ENCODE measurements at places on chromosomes 2 and 18.

GRCh38 chr18:23565916-23566547 lies 20.3 kb downstream of the NPC1 start:
- no peak for DNase-seq

DNA sequence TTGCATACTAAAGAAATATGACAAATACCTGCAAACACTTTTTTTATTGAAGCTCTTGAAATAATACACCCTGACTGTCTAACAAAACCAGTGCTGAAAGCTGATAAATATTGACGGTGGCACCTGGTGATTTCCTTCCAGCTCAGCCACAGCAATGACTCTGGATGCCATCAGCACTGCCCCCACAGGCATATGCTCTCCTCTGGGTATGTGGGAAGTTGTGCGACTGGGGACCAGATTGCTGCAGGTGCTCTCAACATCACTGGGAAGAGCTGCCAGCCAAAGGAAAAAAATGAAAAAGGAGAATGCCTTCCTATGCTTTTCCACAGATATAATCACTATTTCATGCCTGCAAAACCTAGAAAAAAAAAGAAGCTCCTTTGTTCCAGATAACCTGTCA lies 141.5 kb downstream of the PIGN start:
- no peak for DNase-seq

DNA sequence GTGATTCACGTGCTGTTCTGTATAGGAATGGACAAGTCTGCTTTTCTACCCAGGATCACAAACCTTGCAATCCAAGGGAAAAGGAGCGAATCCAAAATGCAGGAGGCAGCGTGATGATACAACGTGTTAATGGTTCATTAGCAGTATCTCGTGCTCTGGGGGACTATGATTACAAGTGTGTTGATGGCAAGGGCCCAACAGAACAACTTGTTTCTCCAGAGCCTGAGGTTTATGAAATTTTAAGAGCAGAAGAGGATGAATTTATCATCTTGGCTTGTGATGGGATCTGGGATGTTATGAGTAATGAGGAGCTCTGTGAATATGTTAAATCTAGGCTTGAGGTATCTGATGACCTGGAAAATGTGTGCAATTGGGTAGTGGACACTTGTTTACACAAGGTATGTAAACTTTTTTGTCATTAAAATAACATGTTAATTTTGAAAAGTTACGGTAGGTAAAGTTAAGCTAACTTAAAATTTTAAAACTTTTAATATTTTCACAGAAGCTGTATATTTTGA lies 33.0 kb downstream of the PPM1B start:
- DNase-seq, result no peak

GRCh38 chr2:36387258-36387916 lies 31.8 kb downstream of the CRIM1 start:
- DNase-seq, result no peak

- DNase-seq, result no peak
Measured at GRCh38 chr2:170276925-170277629, 99.1 kb downstream of the MYO3B start.

- DNase-seq, result no peak
Measured at GRCh38 chr18:43578706-43579105, 301.4 kb upstream of the SYT4 start.

DNA sequence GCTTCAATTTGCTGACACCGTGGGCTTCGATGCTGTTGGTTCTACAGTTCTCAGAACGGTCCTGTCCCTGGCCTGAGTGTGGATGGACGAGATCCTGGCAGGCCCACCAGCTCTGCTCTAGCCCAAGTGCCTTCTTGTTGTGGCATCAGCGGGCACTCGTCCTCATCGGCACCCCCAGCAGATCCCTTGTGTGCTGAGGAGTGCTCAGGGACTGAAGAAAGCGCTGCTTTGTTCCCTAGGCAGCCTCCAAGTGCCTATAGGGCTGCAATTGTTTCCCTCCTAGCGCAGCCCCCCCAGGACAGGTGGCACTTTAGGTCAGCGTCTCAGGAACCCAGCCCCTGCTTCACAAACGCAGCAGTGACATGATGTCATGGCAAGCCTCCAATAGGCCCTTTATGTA lies 217.7 kb downstream of the AGAP1 start:
- no peak for DNase-seq

- no peak for DNase-seq
Measured at GRCh38 chr18:76838182-76838581, 15.8 kb downstream of the ZNF236 start.

GRCh38 chr18:36711014-36711725 lies 117.6 kb downstream of the TPGS2 start:
- DNase-seq, result no peak

GRCh38 chr2:3329491-3329890 lies 48.1 kb downstream of the EIPR1 start:
- no peak for DNase-seq

- no peak for DNase-seq
Measured at GRCh38 chr2:207491086-207491485, 38.7 kb upstream of the CREB1 start.

- peak; percentile 53 for DNase-seq
Measured at GRCh38 chr2:215920244-215921100, 92.9 kb downstream of the MREG start.

- DNase-seq, result no peak
Measured at GRCh38 chr18:2173486-2173885, 397.8 kb downstream of the METTL4 start.

- DNase-seq, result no peak
Measured at GRCh38 chr18:34031810-34032209, 192.9 kb downstream of the NOL4 start.

- DNase-seq, result no peak
Measured at GRCh38 chr2:233233618-233234230, 17.7 kb upstream of the ATG16L1 start.

DNA sequence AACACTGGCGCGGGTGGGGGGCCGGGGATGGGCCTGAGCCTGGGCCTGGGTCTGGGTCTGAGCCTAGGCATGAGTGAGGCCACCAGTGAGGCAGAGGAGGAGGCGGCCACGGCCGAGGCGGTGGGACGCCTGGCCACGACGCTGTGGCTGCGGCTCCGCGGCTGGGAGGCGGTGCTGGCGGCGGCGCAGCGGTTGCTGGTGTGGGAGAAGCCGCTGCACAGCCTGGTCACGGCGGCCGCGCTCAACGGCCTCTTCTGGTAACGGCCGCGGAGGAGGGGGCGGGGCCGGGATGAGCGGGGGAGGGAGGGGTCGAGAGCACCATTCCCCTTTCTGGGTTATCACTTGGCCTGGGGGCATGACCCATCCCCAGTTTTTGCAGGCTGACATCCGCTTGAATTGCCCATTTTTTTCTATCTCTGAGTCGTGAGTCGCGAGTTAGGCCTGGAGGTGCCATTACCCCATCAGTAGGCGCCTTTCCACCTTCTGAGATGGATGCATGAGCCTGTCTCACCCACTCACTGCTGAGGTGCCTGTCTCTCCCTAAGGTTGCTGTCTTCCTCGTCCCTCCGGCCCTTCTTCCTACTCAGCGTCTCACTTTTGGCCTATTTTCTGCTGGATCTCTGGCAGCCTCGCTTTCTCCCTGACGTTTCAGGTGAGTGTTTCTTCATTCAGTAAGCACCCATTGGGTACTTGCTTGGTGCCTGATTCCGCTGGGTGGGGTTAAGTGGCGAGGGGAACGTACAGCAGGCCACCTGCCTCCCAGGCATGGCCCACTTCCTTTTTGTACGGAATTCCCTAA lies 501 bp downstream of the RETREG2 start:
- DNase-seq, result peak; percentile 34

GRCh38 chr18:62280058-62280457 lies 45.1 kb upstream of the TNFRSF11A start:
- DNase-seq, result no peak

DNA sequence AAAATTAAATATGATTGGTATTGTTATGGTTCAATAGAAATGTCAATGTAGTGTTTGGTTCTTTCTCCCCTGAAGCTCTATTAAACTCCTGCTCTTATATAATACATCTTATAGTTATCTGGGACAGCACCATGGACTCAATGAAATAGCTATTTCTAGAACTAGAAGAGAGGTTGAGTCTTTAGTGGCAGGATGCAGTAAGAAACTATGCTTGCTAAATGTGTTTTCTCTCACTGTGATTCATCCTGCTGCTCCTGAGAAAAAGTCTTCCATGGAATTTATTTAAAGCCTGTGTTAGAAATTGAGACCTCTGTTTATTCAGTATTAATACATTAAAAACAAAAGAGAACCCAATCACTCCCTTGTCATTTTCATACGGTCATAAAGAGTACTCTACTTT lies 61.5 kb downstream of the G6PC2 start:
- no peak for DNase-seq

DNA sequence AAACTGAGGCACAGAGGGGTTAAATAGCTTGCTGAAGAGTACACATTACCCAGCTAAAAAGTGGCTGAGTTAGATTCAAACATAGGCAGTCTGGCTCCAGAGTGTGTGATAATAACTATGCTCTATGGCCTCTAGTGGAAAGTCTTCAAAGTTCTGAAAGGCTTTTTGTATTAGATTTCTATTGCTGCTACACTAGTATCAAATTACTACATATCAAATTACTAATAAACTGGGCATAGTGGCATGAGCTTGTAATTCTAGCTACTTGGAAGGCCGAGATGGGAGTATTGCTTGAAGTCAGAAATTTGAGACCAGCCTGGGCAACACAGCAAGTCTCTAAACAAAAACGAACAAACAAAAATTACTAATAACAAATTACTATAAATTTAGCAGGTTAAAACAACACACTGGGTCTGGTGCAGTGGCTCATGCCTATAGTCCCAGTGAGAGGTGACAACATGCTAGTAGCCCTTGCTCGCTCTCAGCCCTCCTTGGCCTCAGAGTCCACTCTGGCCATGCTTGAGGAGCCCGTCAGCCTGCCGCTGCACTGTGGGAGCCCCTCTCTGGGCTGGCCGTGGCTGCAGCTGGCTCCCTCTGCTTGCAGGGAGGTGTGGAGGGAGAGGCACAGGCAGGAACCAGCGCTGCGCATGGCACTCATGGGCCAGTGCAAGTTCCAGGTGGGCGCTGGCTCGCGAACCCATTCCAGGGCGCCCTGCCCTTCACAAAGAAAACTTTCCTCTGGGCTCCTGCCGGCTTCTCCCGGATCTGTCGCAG lies 38.2 kb upstream of the TWSG1 start:
- DNase-seq, result no peak

- DNase-seq, result no peak
Measured at GRCh38 chr2:31877008-31877407, 133.8 kb downstream of the MEMO1 start.

DNA sequence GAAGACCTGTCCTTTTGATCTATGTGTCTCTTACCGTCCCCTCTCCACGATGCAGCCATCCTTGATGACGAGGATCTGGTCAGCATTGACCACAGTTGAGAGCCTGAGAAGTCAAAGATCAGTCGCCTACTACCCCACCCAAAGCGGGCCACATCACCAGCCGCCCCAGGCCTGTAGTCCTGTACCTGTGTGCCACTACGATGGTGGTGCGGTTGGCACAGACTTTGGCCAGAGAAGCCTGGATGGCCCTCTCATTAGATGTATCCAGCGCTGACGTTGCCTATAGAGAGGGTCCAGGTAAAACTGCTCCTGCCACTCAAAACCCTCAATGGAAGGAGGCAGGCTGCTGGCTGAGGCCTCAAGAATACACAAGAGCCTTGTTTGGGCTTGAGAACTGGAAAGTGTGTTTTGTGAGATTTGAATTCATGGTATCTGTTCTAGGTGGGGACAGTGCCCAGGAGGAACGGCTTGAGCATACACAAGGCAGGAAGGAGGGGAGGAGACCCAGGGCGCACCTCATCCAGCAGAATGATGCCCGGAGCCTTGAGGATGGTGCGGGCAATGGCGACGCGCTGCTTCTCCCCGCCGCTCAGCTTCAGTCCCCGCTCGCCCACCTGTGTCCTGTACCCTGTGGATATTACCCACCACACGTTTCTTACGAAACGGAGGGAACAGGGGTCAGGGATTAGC lies 3.8 kb downstream of the ZFAND2B start:
- DNase-seq, result no peak

DNA sequence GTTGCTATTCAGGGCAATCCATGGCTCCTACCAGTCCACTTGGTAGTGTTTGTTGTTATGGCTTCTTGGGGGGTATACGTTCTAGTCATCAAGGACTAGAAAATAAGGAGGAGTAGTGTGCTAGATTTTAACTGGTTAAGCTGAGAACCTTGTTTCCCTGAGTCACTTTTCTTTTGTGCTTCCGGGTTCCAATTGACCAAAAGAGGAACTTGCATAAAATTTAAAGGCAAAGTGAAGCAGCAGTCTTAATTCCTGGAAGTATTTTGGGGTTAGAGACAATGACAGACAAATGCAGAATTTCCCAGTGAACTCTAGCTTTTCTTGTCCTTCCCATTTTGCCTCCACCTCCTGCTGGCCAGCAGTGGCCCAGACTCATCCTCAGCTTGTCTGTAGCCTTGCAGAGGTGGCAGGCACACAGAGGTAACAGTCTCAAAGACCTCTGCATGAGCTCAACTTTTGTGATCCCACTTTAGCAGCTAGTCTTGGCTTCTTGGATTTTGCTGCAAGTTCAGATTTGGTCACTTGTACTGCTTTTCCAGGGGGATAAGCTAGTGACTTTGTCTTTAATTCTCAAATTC lies 1105.8 kb upstream of the NXPH2 start:
- no peak for DNase-seq

- no peak for DNase-seq
Measured at GRCh38 chr2:215929602-215930335, 83.6 kb downstream of the MREG start.

DNA sequence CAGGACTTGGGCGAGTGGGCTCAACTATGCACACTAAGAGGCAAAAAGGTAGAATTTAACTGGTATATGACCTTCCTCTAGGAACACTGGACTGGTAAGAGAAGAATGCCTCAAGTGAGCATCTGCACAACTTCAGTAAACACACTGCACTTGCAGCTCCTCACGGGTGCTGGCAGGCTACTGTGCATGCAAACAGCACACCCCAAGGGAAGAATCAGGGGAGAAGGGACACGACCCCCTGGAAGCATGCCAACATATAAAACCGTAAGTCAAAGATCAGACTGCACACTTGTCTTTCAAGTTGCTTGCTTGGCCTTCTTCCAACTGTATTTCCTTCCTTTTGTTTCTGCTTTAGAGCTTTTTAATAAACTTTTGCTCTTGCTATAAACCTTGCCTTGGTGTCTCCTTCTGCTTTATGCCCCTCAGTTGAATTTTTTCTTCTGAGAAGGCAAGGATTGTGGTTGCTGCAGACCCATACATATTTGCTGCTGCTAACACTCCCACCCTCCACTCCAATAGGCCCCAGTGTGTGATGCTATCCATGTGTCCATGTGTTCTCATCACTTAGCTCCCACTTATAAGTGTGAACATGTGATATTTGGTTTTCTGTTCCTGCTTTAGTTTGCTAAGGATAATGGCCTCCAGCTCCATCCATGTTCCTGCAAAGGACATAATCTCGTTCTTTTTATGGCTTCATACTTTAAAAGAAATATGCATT lies 263.7 kb upstream of the SPOPL start:
- DNase-seq, result no peak

- DNase-seq, result no peak
Measured at GRCh38 chr2:239021651-239022436, 174.0 kb downstream of the TWIST2 start.

- DNase-seq, result no peak
Measured at GRCh38 chr2:239324456-239324855, 76.4 kb downstream of the HDAC4 start.

- no peak for DNase-seq
Measured at GRCh38 chr18:31576670-31577069, 15.0 kb upstream of the TTR start.
